Stimulated activated CD8-positive, alpha-beta memory T cell treated with anti-CD3 and anti-CD28 coated beads, Interleukin-4, amount 100 ng/mL, for 1 hour (primary cell): ENCODE measurements at places on chromosomes 1 and 21.

DNA sequence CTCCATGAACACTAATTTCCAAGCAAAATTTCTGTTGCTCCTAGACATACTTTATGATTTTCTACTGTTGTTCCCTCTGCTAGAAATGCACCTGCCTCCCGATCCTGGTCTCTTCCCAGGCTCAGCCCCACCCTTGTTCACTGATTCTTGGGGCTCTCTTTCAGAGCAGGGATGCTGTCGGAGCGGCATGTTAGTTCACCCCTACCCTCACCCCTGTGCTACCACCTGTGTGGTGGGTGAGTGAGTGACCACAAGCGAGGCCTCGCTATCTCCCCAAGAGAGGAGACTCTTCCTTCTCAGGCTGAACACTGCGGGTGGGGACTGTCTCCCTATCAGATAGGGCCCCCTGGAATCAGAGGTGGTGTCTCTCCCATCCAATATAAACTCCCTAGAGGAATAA lies 4.9 kb upstream of the S100A8 start:
- no peak for DNase-seq

DNA sequence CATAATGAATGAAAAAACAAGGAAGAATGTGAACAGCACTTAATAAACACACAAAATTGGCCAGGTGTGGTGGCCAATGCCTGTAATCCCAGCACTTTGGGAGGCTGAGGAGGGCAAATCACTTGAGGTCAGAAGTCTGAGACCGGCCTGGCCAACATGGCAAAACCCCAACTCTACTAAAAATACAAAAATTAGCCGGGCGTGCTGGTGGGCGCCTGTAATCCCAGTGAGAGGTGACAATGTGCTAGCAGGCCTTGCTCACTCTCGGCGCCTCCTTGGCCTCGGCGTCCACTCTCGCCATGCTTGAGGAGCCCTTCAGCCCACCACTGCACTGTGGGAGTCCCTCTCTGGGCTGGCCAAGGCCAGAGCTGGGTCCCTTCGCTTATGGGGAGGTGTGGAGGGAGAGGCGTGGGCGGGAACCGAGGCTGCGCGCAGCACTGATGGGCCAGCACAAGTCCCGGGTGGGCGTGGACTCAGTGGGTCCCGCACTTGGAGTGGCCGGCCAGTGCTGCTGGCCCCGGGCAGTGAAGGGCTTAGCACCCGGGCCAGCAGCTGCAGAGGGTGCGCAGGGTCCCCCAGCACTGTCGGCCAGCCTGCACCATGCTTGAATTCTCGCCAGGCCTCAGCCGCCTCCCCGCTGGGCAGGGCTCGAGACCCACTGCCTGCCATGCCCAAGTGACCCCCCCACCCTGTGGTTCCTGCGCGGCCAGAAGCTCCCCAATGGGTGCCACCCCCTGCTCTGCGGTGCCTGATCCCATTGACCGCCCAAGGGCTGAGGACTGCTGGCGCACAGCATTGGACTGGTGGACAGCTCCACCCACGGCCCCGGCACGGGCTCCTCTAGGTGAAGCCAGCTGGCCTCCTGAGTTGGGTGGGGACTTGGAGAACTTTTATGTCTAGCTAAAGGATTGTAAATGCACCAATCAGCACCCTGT lies 30.6 kb upstream of the ATG4C start:
- DNase-seq: no peak

DNA sequence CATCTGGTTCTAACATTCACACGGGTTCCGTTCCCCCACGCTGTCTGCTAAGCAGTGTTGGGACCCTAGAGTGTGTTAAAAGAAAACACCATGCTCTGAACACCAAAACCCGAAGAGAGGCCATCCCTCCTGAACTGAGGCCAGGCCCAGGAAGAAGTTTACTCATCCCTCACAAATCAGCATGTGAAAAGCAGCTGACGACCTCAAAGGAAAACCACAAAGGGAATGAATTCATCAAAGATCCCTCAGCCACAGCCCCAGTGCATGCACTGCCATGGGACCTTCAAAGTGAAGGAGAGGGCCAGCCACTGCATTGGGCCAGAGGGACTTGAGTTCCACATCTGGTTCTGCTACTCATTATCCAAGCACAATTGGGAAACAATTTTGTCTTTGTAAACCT lies 7.0 kb upstream of the PSEN2 start:
- DNase-seq: no peak

- no peak for DNase-seq
Observed at GRCh38 chr1:9599741-9600140, 11.0 kb downstream of the TMEM201 start.

- DNase-seq: no peak
Observed at GRCh38 chr1:93700532-93701469, 19.2 kb upstream of the BCAR3 start.

- no peak for DNase-seq
Observed at GRCh38 chr1:224897529-224898327, 31.7 kb upstream of the DNAH14 start.

DNA sequence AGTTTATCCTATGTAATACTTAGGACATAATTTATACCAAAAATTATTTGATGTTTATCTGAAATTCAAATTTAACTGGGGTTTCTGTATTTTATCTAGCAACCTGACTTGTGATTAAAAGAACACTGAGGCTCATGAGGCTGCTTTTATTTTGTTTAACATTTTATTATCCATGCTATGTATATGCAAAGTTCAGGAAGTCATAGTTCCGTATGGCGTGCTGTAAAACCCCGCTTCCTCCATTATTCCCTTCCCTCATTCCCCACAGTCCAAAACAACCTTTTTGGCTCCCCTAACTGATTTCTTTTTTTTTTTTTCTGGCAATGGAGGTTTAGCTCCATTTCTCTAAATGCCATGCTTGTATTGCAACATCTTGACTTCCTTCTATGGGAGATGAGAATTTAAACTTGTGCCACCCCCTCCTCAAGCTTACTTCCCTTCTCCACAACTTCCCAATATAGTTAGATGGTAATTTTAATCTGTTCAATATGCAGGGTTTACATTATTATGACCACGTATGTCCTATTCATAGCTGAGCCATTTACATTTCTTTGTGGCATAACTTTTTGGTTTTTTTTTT lies 138.0 kb upstream of the DNAH14 start:
- no peak for DNase-seq

DNA sequence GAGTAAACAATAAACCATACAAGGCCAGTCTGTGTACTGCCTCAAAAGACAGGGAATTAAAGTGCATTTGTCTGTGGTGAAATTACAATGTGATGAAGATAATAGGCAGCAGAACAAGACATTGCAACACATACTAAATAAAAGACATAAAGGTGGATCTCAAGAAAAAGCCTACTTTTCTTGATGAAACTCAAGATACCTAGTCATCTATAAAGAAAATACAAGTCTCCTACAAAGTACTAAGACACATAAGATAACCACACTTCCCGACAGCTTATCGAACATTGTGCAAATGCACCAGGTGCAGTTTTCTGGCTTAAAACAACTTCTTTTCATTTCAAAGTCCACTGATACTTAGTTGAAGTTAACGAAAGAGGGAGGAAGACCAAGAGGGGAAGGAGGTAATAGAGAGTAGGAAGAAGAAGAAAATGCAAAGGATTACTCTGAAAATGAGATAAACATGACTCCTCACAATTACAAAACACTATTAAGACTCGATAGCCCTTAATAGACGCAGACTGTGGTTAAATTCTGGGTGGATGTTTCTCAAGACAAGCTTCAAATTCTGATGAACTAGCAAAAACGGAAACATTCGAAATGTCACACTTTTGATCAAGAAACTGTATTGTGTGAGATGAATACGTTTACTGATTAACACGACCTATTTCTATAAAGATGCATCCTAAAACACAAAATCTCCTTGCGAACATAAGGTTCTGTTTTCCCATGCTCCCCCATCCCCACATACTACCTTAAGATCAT lies 2.0 kb downstream of the HNRNPR start:
- no peak for DNase-seq

GRCh38 chr1:83641796-83642443 lies 357.0 kb downstream of the TTLL7 start:
- no peak for DNase-seq

- DNase-seq: no peak
Observed at GRCh38 chr1:65658122-65658521, 134.6 kb upstream of the PDE4B start.

DNA sequence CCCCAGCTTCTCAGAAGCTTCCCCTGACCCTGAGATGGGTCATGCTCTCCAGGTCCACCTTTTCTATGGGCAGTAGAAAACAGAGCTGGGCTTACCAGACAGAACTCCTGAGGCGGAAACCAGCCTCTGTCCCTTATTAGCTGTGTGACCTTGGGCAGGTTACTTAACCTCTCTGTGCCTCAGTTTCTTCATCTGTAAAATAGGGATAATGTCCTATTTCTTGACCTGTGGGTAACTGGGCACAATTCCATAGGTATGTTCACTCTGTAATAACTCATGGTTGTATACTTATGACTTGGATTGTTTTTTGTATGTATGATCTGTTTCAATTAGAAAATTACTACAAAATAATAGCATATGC lies 57.1 kb upstream of the EDN2 start:
- no peak for DNase-seq

DNA sequence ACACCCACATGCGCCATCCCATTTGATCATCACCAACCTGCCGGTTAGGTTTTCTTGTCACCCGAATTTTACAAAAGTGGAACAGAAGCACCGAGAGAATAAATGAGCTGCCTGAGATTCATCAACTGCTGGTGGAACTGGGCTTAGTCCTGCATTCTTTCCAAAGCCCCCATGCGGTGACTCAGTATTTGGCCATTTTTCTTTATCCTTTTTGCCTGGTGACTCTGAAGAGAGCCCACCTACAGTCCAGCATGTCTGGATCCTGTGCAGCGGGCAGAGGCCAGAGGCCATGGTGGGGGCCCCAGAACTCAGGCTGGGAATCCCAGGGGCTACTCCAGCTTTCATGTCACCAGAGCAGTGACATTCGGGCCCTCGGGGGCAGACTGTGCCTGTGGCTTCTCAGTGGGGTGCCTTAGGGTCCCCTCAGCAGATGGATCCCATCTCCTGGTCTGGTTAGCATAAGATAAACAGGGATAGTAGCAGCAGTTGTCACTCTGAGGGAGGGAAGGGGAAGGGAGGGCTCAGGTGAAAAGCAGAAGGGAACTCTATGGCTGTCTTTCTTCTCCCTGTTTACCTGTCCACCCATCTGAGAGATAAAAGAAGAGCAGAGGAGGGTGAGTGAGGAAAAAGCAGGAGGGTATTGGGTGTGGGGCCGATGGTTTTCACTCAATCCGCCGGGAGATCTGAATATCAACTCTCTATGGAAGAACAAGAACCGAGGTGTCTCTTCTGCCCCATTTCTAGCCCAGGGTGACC lies 63.2 kb downstream of the KIF26B start:
- DNase-seq: no peak

GRCh38 chr1:26542771-26543451 lies 13.3 kb downstream of the RPS6KA1 start:
- DNase-seq: no peak

GRCh38 chr1:145961425-145962156 lies 2.8 kb downstream of the ANKRD34A start:
- no peak for DNase-seq

DNA sequence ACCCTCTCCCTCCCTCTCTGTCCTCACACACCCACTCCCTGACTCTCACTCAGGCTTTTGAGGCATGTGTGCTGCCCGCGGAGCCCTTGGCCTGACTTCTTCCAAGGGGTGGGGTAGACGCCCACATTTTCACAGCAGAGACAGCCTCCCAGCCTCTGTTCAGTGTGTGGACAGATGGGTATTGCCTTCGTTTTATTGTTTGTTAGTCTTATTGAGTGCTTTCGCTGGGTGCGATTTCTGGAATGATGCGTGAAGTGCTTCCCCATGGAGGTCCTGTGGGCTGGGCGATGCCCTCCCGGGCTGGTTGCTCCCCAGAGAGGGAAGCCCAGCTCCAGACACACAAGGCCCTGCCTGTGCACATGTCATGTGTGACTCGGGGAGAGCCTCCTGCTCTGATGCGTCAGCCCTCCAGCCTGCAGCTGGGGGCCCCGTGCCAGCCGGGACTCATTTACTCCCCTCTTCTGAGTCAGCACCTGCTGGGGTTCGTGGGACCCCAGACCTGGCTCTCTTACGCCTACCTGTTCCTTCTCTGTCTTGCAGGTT lies 14.7 kb downstream of the PDXK start:
- no peak for DNase-seq

- no peak for DNase-seq
Observed at GRCh38 chr21:38796424-38796823, 9.3 kb upstream of the ETS2 start.

DNA sequence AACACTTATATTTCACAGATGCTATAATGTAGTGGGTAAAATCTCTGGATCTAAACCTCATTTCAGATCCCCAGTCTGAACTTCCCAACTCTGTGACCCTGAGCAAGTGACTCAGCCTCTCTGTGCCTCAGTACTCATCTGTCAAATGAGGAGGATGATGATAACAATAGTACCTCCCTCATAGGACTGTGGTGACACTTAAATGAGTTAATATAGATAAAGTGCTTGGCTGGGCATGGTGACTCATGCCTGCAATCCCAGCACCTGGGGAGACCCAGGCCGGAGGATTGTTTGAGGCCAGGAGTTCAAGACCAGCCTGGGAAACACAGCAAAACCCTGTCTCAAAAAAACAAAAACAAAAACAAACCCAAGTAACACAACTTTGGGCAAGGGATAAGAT lies 4.7 kb upstream of the ECE1 start:
- DNase-seq: no peak

GRCh38 chr1:171438441-171438840 lies 46.9 kb upstream of the PRRC2C start:
- no peak for DNase-seq

GRCh38 chr1:245678860-245679411 lies 524.2 kb downstream of the KIF26B start:
- DNase-seq: no peak

- DNase-seq: no peak
Observed at GRCh38 chr1:77476475-77476874, 194.7 kb downstream of the AK5 start.

DNA sequence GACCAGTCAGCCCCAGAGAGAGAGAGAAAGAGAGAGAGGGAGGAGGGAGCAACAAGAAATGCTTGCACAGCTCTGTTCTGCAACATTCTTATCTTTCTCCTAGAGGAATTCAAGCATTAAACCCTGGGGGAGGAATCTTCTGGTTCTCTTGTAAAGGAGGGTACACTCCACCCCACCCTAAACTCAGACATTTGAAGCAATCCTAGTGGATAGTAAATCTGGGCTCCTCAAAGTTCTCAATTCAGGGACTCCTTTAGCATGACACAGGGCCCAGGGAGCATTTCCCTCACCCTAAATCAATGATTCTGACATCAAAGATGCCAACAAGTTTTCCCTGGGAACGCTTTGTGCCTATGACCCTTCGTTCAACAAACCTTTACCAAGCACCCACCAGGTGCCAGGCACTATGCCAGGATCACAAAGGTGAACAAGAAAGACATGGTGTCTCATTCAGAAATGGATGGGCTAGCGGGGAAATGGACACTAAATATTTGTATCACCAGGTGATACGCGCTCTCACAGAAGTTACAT lies 11.9 kb upstream of the CAPN2 start:
- DNase-seq: no peak

GRCh38 chr1:82226186-82226505 lies 425.4 kb downstream of the ADGRL2 start:
- DNase-seq: no peak

- no peak for DNase-seq
Observed at GRCh38 chr1:167200272-167200671, 20.4 kb upstream of the POU2F1 start.

GRCh38 chr1:239139801-239140200 lies 246.6 kb upstream of the CHRM3 start:
- DNase-seq: no peak
